ENCODE measurements at places on chromosomes 5 and 9. TPM values are rescaled to one million over a fixed set of nuclear protein-coding genes. Genes with fewer than 3 reads are reported as not detected.

Gene CAMK4
- total RNA-seq: 4.9 TPM

Gene CRHBP
- total RNA-seq: under 0.01 TPM

Gene SMARCA2
- 52.3 TPM for total RNA-seq

Gene SLC36A3
- not detected for total RNA-seq

Gene FRMD3
- 14.8 TPM for total RNA-seq

Gene NIPAL4
- not detected for total RNA-seq

Gene DNAJB5
- total RNA-seq: 8.2 TPM

All from endothelial cell of coronary artery (primary cell).